AG10803 (cell line): ENCODE measurements at places on chromosomes 7 and 10.
A peak's percentile ranks its signal among the peaks of the same experiment; 100 is the strongest.

DNA sequence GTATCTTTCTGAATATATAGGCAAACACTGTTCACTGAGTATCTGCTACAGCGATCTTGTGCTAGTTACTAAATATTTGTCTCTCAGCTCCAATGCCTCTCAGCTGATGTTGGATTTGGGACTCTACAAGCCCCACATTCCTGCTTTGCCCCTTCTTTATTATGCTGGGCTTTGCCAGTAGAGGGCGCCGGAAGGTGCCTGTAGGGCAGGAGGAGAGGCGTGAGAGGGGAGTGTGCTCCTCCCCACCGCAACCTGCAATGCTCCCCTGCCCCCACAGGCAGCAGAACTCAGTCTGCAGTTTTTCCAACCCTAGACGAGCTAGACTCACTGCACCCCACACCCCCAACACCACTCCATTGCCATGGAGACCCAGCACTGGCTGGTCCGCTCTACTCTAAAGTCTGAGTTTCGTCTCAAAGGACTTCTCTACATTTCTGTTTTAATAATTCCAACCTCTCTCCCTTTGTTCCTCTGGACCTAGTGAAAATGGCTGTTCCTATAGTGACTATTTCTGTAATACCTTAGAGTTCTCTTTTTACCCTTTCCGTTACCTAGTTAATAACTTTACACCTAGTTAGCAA, 337.6 kb downstream of the CCSER2 start:
- no peak for DNase-seq

DNA sequence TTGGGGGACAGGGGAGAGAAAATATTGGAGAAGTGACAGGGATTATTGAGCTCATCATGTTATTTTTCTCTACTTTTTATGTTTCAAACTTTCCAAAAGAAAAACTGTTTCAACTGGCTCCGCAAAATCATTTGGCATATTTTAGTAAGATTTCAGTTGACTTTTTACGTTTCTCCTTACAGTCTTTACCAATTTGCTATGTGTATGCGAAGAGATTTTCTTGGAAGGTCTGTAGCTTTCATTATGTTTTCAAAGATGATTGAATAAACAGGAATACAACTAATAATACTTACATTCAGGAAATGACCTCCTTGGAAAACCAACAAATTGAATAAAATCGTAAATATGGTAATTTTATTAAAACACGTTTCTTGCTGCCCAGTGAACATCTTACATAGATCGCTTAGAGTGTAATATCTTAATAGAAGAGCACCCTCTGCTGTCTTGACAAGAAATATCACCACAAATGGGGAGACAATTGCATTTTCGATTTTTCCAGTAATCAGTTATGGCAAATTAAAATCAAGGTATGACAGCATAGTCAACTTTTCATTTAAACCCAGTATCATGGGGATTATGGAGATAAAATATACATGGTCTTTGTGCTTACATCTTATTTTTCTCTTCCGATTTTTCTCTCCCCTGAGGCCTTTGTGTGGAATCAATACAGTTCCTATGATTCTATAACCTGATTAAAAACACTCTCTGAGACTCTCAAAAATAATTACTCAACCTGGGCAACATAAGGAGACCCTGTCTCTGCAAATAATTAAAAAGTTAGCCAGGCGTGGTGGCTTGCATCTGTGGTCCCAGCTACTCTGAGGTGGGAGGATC, 43.1 kb downstream of the MBL2 start:
- DNase-seq, result peak; percentile 39

- peak; percentile 54 for DNase-seq
Observed at GRCh38 chr10:14751921-14752320, 22.8 kb downstream of the FAM107B start.

- no peak for DNase-seq
Observed at GRCh38 chr7:114711241-114711640, 210.7 kb upstream of the MDFIC start.

DNA sequence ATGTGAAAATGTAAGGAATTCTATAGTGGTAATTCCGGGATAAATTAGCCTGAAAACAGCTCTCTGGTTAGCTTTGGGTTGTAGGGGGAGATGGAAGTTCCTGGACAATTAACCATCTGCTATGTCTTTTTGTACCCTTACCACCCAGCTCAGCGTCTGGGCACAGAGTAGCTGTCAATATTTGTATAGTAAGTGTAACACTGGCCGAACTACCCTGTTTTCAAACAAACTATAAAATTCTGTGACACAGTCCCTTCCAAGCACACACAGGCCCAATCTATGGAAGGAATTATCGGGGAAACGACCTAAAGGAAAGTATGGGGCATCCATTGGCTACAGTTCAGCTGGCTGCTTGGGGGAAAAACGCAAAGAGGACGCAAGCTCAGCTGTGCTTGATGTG, 869 bp upstream of the LHFPL3 start:
- DNase-seq, result no peak
